ENCODE measurements at places on chromosomes 1 and 21.

DNA sequence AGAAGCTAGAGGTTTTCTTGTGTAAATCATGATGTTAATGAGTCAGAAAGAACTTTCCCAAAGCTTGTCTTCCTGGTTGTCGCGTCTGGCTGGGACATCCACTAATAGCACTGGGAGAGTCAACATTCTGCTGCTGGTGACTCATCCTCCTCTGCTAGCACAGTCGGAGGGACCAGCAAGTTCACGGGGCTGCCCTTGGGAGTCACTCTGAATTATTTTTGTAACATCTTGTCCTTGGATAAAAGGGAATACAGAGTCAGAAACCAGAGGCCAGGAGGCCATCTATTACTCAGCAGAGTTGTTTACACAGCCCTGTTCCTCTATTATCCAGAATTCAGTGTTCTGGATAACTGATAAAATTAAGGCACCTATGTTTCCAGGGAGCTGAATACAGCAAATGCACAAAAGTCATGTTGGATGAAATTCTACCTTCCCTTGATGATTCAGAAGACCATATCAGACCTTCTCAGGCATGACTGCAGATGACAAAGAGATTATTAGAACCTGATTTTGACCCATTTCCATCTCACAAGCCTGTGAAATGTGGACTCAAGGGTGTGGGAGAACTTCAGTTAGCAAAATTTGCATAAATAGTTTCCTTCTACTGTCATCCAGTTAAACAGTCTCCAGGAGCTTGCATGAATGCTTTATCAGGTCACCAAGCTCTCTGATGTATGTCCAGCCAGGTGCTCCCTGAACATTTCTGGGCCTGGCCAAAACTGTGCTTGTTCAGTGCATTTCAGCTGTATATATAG, 68.1 kb downstream of the JAK1 start:
- no peak for DNase-seq

GRCh38 chr1:67615886-67616285, 69.1 kb upstream of the GADD45A start:
- DNase-seq: no peak

GRCh38 chr1:156122519-156123355, 8.2 kb downstream of the LMNA start:
- DNase-seq: no peak

DNA sequence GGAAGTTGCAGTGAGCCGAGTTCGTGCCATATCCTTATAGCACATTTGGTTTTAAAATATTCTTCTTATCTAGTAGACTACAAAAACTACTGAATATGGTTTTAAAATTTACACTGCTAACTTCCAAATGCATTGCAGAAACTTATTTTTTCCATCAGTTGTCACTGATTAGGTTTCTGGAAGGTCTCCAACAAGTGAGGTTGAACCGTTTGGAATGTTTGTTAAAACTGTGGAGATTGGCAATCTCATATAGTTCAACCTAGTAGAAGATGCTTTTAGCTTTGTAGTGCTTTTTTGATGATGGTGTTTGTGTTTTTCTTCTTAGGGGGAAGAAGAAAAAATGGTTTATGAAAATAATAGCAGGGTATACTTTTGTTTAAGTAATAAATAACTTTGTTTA, 12.9 kb downstream of the CENPF start:
- no peak for DNase-seq

GRCh38 chr1:227349967-227350366, 31.7 kb upstream of the CDC42BPA start:
- no peak for DNase-seq
